GM12864 (cell line): ENCODE measurements at places on chromosomes 13 and 19.
A peak's percentile ranks its signal among the peaks of the same experiment; 100 is the strongest.

DNA sequence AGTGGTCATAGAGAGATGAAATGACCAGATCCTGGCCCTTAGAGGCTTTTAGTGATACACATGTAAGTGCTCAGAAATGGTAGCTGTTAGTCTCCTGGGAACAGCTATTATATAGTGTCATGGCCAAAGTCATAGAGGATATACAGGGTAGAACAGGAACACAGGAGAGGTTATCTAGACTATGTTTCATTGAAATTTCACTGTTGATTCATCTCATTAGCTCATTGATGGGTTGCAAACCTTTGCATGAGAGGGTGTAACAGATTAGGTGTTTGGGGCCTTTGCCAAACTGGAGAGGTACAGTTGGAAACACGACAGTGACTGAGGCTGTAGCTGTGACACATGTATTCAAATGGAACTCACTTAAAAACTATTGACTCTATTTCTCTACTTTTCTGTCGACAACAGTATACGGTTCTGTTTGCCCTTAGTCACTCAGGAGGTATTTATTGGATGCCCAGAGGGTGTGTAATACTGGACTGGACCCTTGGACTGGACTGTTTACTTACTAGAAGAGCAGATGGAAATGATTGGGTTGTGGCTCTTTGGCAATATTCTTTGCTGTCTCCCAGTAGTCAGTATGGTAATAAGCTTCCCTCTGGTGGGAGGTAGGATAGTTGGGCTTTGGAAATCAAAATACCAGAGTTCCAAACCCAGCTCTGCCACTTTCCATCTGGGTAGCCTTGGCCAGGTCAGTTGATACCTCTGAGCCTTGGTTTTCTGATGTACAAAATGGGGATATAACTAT is 29.8 kb downstream of the ARHGAP35 start:
- no peak for DNase-seq

DNA sequence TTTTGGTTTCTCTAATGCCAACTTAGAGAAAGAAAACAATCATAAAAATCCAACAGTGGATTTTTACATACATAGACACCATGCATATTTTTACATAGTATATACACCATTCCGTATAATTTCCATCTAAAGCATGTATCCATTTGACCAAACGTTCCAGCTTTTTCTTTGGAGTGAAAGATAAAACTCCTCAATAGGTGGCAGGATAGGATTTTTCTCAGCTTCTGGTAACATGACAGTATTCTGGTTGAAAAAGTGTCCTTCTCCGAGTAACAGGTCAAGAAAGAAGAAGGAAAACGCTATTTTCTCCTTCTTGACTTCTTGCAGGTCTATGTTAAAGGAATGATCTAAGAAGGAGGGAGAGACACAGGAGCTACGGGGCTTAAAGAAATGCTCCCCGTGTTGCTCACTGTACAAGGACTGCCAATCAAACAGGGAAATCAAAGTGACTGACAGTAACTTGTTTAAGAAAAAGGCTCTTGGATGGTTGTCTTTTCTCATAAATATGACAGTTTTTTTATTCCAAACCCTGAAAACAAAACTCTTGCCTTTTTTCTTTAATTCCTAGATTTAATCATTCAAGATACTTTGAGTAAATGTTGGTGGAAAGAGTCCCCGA is 11.5 kb downstream of the FLT1 start:
- no peak for DNase-seq

GRCh38 chr13:26386026-26386425 is 132.1 kb downstream of the CDK8 start:
- DNase-seq, result no peak

DNA sequence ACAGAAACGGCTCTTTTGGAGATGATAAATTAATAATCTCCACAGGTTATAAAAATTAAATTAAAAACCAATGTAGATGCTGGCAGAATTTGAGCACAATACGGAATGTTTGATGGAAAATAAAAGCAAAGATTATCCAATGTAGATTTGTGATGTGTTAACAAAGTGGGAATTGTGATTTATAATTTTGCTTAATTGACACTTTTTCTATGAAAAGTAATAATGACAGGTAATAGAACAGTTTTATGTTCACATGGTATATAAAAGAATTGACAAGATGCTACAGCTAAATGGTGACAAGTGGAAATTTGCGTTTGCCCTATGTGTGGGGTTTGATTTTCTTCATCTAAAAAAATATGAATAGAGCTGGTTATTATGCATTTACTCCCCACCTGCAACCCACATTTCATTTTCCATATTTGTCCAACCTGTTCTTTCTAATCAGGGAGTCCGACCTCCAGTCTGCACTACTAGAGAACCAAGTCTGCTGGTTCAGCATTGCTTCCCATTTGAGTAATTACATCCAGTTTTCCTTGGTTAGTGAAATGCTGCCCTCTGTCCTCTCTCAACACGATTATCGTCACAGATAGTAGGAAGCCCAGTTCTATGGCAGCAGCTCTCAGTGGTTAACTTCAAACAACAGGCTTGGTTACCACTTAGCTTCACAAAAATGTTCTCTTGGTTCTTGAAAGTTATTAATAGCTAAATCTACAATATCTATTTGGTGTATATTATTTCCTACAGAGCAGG is 61.4 kb upstream of the SLITRK1 start:
- no peak for DNase-seq

DNA sequence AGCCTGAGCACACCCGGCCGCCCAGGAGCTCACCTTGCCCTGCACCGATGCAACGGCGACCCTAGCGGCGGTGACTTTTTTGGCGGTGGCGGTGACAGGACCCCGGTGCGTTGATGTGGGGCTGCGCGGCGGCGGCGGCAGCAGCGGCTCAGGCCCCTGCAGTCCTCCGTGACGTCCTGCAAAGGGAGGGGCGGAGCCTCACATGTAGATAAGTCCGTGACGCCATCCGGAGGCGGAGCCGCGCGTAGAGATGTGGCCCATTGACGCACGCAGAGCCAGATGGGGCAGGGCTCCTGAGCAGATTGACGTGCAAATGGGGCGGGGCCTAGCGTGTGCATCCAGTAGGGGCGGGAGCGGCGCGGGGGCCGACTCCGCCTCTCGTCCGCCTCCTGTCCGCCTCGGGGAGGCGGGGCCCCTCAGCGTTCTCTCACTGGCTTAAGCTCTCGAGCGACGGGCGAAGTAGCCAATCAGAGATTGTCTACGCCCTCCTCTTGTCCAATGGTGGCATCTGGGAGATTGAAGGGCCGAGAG is at the start of gene RAB3A:
RAB3A (minus strand) TSS at position 180 of the 531 bp plus-strand sequence. CDS start 1,302 bp downstream, outside the sequence.
- DNase-seq, result peak; percentile 99

- no peak for DNase-seq
Observed at GRCh38 chr19:51166846-51167490, 24.9 kb downstream of the SIGLEC7 start.

- DNase-seq, result no peak
Observed at GRCh38 chr19:342801-343421, 1.7 kb downstream of the MIER2 start.

- no peak for DNase-seq
Observed at GRCh38 chr19:48290771-48291488, 21.0 kb downstream of the ZNF114 start.

GRCh38 chr19:56124578-56124977 is 3.5 kb upstream of the ZNF787 start:
- DNase-seq, result no peak

- DNase-seq, result no peak
Observed at GRCh38 chr13:39012608-39013007, 22.0 kb upstream of the STOML3 start.

GRCh38 chr13:35953537-35954206 is 177.5 kb downstream of the DCLK1 start:
- DNase-seq, result no peak

DNA sequence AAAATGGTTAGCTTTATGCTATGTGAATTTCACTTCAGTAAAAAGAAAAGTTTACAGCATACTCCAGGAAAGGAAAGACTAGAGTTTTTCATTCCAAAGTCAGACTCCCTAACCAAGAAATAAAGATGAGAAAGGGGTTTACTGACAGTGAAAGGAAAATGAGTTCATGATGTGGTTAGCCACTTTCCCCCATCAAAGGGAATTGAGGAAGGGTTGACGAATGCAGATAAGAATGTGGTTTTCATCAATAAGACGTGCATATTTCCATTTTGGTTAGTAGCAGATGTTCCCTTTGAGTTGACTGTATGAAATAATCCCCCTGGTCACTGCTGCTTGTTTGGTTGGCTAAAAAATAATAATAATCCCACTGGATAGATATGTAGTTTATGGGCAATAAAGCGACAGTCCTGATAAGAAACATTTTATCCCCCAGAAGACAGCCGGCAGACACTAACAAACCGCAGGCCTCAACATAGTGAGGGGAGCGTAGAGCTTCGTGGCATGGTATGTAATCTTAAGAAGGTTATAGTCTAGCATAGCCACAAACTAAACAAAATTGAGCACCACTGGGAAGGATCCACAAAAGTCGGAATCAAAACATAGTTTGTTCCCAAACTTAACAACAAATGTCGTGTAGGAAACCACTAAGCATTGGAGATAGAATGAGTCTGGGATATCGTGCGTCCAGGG is 114.8 kb downstream of the COL4A2 start:
- no peak for DNase-seq

DNA sequence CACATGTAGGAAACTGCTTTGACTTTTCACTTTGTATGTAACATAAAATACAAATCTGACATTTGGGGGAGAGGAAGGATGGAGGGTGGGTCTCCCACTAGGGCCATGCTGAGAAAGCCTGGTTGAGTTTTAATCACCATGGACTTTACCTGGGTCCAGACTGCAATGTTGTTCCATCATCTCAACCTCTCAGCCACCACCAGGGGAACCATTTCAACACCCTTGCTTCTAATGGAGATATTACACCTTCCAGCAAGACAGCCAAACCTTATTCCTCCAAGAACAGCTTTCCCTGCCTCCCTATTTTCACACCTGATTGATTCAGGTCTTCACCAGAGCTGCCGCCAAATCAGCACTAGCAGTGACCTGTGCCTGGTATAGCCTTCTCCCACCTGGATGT is 56.0 kb downstream of the ZAR1L start:
- DNase-seq, result no peak

- DNase-seq, result no peak
Observed at GRCh38 chr19:2231621-2232221, 4.4 kb downstream of the PLEKHJ1 start.

DNA sequence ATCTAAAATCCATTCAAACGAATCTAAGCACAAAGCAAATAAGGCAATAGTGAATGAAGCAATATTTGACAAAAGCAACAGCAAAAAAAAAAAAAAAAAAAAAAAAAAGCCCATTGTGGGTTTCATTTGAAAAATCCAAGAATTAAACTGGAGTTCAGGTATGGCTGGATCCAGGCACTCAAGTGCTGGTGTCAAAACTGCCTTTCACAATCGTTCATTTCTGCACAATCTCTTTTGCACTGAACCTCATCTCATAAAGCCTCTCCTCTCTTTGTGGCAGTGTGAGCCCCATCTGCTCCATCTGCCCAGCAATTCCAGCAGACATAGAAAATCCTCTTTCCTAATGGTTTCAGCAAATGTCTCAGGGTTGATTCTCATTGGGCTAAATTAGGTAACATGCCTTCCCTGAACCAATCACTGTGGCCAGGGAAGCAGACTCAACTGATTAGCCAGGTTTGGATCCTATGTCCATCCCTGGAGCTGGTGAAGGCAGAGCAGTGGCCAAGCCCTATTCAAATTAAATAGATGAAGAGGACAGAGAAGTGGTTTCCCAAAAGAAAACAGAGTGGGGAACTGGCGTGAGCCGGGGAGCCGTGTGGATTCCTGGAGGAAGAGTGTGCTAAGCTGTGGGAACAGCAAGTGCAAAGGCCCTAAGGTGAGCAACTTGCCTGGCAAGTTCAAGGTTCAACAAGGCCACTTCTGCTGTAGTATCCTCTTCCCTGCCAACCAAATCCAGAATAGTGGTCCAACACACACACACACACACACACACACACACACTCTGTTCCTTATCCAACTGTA is 1.2 kb upstream of the HIF3A start:
- DNase-seq, result no peak

DNA sequence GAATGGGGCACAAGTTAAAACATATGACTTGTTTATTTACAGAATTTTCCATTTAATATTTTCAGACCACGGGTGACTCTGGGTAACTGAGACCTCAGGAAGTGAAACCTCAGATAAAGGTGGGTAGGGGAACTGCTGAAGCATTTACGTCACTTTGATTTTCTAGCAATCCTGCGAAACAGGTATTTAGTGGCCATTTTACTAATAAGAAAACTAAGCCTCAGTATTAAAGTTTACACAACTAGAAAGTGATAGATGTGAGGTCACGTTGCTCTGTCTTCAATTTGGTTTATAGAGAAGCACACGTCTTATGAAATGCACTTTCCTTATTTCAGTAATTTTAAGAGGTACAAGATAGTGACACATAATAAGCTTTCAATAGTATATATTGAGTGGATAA is 402.8 kb downstream of the FGF9 start:
- DNase-seq, result peak; percentile 35

DNA sequence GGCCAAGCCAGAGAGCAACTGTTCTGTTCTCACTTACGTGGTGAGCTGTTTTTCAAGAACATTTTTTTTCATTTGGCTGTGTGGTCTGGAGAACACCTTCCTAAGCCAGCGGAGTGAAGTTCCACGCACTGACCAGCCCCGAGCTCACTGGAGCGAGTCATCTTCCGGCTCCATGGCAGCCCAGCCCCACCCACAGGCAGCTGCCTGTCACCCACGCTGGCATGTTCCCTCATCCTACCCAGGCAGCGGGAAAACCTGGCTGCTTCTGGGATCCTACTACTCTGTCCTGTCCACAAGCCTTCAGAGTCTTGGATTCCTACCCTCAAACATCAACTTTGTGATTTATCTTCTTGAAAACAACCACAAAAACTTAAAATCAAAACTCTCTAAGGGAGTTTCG is 76.2 kb downstream of the GGACT start:
- no peak for DNase-seq

- no peak for DNase-seq
Observed at GRCh38 chr19:33660410-33661124, 38.8 kb downstream of the CHST8 start.

DNA sequence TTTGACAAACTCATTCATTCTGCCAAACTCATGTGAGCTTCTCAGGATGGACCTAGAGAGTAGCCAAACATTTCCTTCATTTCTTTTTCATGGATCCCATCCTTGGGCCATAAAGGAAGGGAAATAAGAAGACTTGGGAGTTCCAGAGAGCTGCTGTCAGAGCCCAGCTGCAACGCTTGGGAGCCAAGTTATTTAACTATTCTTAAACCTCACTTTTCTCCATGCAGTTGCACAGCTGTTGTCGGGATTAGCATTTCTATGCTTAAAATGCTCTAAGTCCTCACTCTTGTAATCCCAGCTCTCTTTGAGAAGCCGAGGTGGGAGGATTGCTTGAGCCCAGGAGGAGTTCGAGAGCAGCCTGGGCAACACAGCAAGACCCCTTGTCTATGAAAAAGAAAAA is 11.7 kb upstream of the CASP14 start:
- no peak for DNase-seq

GRCh38 chr13:25295701-25296100 is 5.7 kb upstream of the NUP58 start:
- DNase-seq, result no peak

- no peak for DNase-seq
Observed at GRCh38 chr19:37513397-37513796, 6.7 kb downstream of the ZNF793 start.
